T-helper 17 cell (primary cell): ENCODE measurements at places on chromosomes 3 and 15.

DNA sequence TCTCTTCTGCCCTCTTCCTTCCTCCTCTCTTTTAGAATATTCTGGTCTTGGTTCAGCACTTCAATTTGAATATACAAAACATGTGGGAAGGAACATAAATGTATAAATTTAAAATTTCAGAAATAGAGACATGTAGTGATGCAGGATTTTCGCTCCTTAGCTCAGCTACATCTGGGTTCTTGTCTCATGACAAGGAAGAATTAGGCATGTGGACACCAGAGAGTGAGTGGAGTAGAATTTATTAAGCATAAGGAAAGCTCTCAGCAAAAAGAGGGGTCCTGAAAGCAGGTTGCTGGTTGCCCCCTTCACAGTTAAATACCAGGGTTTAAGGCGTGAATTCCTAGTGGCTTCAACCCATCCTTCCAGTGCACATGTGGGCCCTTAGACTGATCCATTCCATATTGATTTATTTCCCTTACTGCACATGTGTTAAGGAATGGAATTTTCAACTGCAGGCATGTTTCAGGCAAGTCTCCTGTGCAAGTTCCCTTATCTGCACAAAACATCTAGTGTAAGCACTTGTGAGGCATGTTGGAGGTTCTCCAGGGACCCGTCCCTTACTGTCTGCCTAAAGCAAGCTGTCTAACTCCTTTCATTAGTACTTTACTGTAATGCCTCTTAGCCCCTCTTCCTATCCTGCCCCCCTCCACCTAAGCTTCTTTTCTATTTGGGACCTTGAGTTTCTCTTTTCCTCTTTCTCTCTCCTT, 133.2 kb upstream of the STRIT1 start:
- DNase-seq = no peak

DNA sequence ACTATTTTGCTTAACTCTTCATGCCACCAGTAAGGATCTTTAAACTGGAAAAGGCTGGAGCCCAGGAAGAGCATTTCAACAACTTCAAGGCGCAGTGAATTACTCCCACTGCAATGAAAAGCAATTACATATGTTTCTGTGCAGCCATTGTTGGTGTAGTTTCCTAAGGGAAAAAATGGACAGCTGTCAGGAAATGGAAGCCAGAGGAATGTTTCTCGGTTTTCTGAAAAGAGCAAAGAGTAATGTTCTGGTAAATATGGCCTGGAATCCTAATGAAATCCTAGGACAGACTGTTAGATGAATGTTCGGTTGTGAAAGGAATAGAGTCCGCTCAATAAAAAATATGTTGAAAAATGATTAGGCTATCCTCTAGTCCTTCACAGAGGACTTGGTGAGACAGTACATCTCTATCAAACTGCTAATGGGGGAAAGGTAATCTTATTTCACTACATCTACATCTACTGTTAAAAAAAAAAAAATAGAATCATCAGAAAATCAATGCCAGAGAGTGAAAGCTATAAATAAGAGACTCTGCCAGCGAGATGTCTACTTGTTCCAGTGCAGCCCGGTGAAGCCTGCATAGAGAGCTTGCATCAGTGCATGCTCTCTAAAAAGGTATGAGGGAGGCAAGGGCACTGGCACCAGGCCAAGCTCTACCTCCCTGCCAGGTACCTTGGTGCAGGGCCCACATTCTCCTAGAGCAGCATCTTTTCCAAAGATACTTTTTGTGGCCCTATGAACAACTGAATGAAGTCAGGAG, 68.2 kb upstream of the TJP1 start:
- DNase-seq = no peak

DNA sequence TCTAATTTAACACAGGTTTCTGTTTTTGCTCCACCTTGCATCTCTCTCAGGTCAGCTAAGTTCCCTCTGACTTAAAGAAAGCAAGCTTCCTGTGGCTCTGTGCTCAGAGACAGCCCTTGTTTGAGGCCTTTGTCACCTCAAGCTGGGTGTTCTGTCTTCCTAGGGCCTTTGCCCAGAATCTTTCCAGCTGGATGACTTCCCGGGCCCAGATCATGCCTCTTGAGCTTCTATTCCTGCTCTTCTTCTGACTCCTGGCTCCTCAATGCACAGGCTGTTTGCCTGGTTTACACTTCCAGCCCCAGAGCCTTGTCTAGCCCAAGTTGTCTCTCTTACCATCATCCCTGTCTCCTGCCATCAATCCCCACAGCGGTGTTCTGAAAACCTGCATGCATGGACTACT, 300.6 kb downstream of the VPS13C start:
- DNase-seq = no peak

DNA sequence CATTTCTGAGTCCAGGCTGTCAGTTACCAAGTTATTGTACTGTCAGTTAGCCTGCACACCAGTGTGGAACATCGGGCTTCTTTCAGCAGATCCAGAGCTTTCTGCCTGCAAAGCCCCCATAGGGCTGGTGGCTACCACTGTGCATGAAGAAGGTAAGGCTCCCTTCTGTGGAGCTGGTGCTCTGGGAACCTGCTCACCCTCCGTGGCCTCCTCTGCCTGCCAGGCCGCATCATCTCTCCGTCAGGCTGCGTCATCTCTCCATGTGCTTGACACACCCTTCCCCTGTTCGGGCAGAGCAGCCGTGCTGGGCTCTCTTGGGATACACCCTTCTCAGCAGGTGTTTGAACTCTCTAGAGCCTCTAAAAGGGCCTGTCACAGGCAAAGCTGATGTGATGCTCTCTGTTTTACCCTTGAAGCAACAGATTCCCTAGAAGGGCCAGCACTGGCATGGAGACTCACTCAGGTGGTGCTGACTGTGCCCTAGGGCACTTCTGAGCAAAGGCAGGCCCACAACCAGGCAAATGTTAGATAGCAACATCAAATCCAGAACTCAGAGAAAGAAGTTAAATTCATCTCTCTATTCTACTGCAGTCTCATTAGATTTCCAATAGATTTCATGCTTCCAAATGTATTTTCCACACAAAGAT, 261.1 kb downstream of the EPHB1 start:
- DNase-seq = no peak

- no peak for DNase-seq
Measured at GRCh38 chr3:177212756-177213155, 15.5 kb upstream of the TBL1XR1 start.

- no peak for DNase-seq
Measured at GRCh38 chr3:183490653-183491052, 62.2 kb upstream of the MCF2L2 start.

GRCh38 chr15:75131269-75131643, 70.4 kb upstream of the C15orf39 start:
- DNase-seq = no peak

GRCh38 chr15:44490622-44491021, 46.3 kb upstream of the EIF3J start:
- DNase-seq = no peak

- DNase-seq = no peak
Measured at GRCh38 chr3:50162034-50162883, 7.1 kb downstream of the SEMA3F start.

DNA sequence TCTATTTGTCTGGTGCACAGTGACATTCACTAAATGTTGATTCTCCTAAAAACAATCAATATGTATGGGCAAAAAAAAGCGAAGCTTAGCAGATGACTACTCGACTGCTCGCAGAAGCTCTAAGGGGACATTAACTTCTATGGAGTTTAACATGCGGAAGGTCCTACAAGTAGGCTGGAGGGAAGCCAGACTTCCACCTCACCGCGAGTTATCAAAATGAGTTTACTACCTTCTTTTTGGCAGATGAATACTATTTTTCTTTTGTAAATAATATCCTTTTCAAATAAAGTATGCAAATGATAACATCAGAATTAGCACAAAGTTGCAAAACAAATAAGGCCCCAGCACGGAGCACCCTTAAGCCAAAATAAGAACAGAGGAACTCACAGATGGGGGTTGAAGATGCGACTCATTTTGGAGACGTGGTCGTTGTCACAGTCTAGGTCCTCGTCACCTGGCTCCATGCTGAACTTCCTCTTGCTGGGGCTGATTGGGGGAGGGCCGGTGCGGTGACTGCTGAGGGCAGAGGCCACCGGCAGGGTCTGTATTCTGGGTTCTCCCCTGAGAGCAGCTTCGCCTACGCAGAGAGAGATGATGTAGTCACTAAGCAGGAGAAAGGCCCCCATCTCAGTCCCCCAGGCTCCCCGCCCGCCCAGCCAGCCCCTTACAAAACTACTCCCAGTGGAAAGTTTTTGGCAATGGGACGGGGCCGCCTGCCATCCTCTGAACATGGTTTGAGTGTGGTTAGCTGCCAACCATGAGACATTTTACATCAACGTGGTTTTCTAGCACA, 42.1 kb downstream of the VGLL4 start:
- no peak for DNase-seq

DNA sequence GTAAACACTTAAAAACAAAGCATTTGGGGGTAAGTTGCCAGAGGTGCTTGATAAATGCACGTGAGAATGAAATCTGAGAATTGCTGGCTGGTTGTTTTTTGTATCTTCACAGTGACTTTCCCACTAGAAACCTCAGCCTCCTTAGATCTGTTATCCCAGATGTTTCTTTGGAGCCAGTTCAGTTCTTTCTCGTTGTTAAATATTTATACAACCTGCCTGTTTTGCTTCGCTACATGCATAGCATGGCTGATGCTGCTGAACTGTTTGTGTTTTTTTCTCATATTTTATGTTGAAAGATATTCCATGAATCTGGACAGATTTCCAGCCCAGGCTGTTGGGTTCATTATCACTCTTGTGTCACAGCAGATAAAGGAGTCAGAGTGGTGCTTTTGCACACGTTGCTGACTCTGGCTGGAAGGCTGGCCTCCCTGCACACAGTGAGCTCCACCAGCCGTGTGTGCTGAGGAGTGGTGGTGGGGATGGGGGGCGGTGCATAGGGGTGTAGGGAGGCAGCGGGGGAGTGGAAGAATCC, 80.2 kb downstream of the ARNT2 start:
- DNase-seq = no peak

GRCh38 chr3:80870476-80871041, 890.9 kb downstream of the GBE1 start:
- DNase-seq = no peak

DNA sequence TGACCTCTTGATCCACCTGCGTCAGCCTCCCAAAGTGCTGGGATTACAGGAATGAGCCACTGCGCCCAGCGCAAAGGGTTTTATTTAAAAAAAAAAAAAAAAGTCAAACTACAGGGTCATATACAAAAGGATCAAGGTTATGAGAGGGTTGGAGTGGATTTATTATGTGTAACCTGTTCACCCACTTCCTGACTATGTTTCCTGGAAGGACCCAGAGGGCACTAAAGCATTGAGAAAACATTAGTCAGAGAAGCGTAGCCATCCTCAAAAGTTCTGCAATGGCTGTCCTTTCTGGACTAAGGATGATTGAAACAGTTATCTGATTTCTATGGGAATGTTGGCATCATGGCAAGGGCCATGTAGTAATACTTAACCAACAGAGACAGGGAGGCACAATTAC, 7.3 kb upstream of the SCAPER start:
- no peak for DNase-seq

DNA sequence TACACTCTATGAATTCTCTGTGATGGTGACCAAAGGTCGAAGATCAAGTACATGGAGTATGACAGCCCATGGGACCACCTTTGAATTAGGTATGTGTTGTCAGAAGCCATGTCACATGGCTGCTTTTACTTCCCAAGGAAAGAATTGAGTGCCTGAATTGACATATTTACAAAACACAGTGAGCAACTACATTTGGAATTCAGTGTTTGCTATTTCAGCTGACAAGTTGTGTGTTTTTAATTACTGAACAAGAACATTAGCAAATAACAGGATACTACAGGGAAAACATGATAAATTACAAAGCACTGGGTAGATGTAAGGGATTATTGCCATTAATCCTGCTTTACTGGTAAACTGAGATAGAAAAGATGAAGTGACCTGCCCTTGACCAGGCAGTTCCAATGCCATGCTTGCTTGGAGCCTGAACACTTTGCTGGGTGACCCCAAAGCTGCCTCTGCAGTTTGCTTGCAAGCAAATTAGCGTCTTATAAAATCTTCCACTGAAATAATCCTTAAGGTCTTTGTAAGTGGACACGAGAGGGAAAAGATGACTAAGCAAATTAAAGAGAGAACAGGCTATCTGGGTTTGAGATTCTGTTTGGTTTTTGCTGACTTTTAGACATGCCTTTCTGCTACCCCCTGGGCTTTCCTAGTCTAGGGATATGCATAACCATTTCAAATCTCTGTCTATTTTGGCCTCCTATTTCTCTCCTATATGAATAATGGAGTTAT, 98.2 kb downstream of the HCN4 start:
- DNase-seq = no peak

DNA sequence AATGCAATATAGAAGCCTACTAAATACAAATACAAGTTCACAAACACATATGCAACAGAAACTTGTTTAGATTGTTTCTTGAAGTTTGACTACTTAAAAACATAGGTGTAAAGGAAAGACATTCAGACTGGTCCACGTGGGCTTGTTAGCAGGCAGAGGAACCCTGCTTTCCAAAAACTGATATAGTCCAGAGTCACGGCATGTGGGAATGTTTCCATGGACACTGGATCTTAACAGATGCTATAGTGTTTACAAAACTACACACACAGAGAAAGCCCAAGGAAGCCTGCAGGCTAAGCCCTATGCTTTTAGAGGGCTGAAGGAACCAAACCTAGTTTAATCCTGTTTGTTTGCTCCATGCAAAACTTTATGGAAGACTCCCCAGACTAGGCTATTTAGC, 45.2 kb upstream of the LRRC58 start:
- DNase-seq = no peak

DNA sequence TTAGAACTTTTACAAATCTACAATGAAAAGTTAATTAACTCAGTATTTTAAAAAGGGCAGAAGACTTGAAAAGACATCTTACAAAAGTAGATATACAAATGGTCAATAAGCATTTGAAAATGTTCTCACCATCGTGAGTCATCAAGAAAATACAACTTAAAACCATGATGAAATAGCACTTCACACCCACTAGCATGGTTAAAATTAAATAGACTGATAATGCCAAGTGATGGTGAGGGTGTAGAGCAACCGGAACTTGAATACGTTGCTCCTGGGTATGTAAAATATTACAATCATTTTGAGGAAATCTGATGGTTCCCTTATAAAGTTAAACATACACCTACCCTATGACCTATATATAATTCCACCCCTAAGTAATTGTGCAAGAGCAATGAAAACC, 319.8 kb upstream of the UMPS start:
- DNase-seq = no peak

GRCh38 chr15:60017538-60018520, 13.7 kb downstream of the FOXB1 start:
- DNase-seq = no peak
